Substantia nigra (tissue), 51 donors: ENCODE measurements at places on chromosomes 7 and 10.

- no peak for DNase-seq
Measured at GRCh38 chr10:71255550-71255807, 43.1 kb downstream of the UNC5B start.

DNA sequence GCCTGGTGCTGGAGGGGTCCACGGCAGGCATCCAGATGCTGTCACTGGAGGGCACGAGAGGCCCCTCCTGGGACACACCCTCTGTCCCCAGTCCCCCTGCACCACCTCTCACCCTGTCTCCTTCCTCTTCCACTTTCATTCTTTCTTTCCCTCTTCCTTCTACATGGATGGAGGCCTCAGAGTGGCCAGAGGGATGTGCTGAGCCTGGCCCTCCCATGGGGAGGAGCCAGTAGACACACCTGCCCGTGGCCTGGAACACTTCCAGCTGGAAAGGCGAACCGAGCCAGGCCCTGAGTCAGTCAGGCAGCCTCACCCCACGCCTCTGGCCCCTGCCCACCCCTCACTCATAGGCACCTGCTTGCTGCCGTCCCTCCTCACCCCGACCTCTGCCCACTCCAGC, 55.9 kb upstream of the MXI1 start:
- no peak for DNase-seq

DNA sequence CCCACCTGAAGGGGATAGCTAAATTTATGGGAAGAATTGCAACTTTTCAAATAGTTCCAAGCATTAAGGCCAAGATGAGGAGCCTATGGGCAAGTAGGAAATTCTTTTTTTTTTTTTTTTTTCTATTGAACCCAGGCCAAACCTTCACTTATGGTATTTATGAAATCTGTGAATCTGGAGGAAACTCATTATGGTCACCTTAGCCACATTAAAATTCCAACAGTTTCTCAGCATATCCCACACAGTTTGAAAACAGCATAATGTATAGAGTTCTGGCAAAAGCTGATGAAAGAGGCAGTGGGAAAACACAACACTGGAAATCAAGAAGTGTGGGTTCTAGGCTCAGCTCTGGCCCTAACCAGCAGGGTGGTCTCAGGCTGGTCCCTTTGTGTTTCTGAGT, 236.9 kb downstream of the PTEN start:
- no peak for DNase-seq

DNA sequence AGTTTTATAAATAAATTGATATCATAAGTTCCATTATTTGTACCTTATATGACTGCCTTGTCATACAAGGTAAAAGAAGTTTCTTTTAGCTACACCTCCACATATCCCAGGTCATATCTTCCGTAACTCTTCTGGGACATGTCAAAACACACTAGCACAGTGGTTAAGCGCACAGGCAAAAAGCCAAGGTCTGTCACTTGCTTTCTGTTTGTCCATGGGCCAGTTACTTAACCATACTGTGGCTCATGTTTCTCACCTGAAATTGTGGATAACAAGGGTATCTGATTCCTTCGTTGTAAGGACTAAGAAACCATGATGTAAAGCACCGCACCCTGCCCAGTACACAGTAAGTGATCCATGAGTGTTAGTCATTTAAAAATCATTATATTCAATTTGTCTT, 56.2 kb downstream of the SEMA3D start:
- no peak for DNase-seq

GRCh38 chr10:10233229-10233628, 784.4 kb upstream of the CELF2 start:
- no peak for DNase-seq

DNA sequence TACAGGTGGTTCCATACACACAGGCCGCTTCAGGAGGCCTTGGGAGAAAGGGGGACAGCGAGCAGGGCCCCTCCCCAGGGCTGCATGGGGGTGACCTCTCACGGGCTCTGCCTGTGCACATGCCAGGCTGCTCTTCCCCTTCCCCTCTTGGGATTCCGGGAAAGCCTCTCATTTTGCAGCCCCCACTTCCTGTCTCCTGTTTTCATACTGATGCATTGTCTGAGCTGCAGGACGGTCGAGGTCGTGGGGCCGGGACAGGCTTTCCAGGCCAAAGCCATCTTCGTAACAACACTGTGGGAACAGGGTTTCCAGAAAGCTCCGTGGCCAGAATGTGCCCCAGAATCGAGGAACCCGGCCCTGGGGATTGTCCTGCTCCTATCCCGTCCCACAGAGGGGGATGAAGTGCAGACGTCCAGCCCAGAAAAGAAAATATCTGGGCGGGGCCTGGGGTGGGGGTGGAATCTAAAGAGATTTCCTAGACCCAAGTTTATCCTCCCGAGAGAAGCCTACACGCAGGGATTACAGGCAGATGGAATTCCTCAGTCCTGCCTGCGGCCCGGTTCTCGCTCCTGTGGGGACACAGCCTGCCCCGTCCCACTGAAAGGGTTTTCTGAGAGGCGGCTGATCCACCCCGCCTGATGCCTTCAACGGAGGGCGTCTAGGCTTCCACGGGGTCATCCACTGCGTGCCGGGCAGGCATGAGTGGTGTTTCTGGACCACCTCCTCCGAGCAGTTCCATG, 29.5 kb upstream of the DNAAF5 start:
- no peak for DNase-seq

GRCh38 chr7:124618871-124619270, 146.7 kb downstream of the GPR37 start:
- DNase-seq: no peak
